ENCODE measurements at places on chromosomes 12 and 14. TPM values are rescaled to one million over a fixed set of nuclear protein-coding genes. Genes with fewer than 3 reads are reported as not detected.

Gene RTN1
- total RNA-seq: under 0.01 TPM

Gene HOXC6
- under 0.01 TPM for total RNA-seq

Gene PTPRO
- 3.1 TPM for total RNA-seq

Gene FGF23
- under 0.01 TPM for total RNA-seq

Gene RTL1
- total RNA-seq: not detected
